Brain (organoid and tissue), 16 donors: ENCODE measurements at places on chromosomes 6 and 20. TPM values are rescaled to one million over a fixed set of nuclear protein-coding genes. Genes with fewer than 3 reads are reported as not detected.
A peak's percentile ranks its signal among the peaks of the same experiment; 100 is the strongest.

GRCh38 chr6:111113336-111114086, 26.2 kb downstream of the SLC16A10 start:
- DNase-seq: peak; percentile 51

GRCh38 chr20:34473262-34473883, 42.8 kb upstream of the DYNLRB1 start:
- no peak for DNase-seq

- no peak for DNase-seq
Measured at GRCh38 chr6:158152659-158153058, 15.4 kb downstream of the SERAC1 start.

- no peak for DNase-seq
Measured at GRCh38 chr20:49575551-49576060, 7.7 kb upstream of the PTGIS start.

DNA sequence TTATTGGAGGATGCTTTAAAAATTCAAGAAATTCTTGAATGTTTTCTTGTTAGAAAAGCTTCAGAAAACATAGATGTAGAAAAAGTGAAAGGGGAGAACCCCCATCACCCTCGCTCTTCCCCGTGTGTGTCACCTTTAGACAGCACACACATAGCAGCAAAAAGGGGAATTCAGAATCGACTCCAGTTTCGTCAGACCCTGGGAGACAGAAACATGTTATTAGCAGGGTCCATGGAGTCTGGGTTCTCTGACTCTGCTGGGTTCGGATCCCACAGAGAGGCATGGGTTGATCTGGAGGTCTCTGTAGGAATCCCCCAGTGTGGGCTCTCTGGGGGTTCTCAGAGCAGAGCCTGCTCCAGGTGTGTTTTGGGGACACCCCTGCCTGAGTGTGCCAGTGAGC, 43.7 kb downstream of the ARHGAP40 start:
- no peak for DNase-seq

The PTGIS gene
- 0.63 TPM for polyA plus RNA-seq

The ZNF391 gene
- 3.2 TPM for polyA plus RNA-seq

The PLCB1 gene
- polyA plus RNA-seq: 6.2 TPM

The RHAG gene
- not detected for polyA plus RNA-seq

The CHRNA4 gene
- 6.4 TPM for polyA plus RNA-seq

The CRYBG1 gene
- 0.31 TPM for polyA plus RNA-seq

The DPPA5 gene
- not detected for polyA plus RNA-seq
